Activated naive CD8-positive, alpha-beta T cell treated with anti-CD3 and anti-CD28 coated beads, Interleukin-2, amount 50 U/mL, for 24 hours (primary cell): ENCODE measurements at places on chromosomes 1 and 21.

- DNase-seq, result no peak
Observed at GRCh38 chr1:77416692-77417450, 135.1 kb downstream of the AK5 start.

- no peak for DNase-seq
Observed at GRCh38 chr1:66207484-66207883, 326.5 kb upstream of the SGIP1 start.

DNA sequence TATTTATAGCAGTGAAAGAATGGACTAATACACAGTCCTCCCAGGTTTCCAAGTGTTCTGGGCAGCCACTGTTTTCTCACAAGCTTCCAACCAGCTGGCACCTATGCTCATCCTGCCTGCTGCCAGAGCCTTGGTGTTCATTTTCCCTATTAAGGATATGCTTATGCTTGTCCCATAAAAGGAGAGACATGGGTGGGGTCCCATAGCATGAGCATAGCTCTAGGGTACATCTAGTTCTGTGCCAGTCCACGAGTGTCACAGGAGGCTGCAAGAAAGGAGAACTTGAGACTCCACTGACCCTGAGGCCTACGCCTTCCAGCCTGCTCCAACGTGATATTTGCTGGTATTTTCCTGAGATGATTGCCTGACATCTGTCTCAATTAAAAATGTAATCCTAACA lies 192.4 kb upstream of the PTGFR start:
- no peak for DNase-seq

DNA sequence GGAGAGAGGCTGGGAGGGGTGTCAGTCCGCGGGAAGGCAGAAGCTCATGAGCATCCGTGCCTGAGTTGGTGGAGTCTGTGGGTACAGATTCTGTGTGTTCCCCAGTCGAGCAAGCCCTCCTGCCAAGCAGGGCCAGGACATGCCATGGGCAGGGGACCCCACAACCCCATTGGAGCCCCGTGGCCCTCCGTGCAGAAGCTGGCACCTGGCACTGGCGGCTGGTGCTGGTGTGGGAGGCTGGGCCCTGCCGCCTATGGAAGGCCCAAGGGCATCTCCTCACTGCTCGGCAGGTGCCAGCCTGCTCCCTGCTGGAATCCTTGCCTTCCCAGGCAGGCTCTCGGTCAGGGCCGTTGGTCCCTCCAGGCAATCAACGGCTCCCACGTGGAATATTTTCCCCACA lies 73.7 kb downstream of the UBE2T start:
- no peak for DNase-seq
